ENCODE measurements at places on chromosomes 6 and 20. TPM values are rescaled to one million over a fixed set of nuclear protein-coding genes. Genes with fewer than 3 reads are reported as not detected.

Gene ZC3H12D
- 0.74 TPM for total RNA-seq

Gene NOTCH4
- total RNA-seq = 4.4 TPM

Gene MRPS26
- total RNA-seq = 24.3 TPM

Gene DEFB121
- not detected for total RNA-seq

Gene OPRL1
- total RNA-seq = 8.4 TPM

Gene SLC18B1
- 10.8 TPM for total RNA-seq

Gene BHLHE23
- 0.25 TPM for total RNA-seq

Gene MEI4
- 0.25 TPM for total RNA-seq

Gene SPINT3
- not detected for total RNA-seq

Gene LRRN4
- total RNA-seq = under 0.01 TPM

Gene LHFPL5
- 0.98 TPM for total RNA-seq

Gene LGSN
- 0.25 TPM for total RNA-seq

Gene C6orf163
- 6.4 TPM for total RNA-seq

Gene SRMS
- total RNA-seq = not detected

Gene DEF6
- 0.49 TPM for total RNA-seq

Measured in temporal lobe (tissue), 4 donors.